ENCODE measurements at places on chromosomes 5 and 9. TPM values are rescaled to one million over a fixed set of nuclear protein-coding genes. Genes with fewer than 3 reads are reported as not detected.

FLT4 gene
- 0.09 TPM for polyA plus RNA-seq

CCDC69 gene
- polyA plus RNA-seq, result 0.93 TPM

PCDHB4 gene
- polyA plus RNA-seq, result 0.02 TPM

SPATA31A7 gene
- polyA plus RNA-seq, result not detected

TSPAN17 gene
- 65.8 TPM for polyA plus RNA-seq

CCNI2 gene
- polyA plus RNA-seq, result 0.15 TPM

QRFP gene
- polyA plus RNA-seq, result not detected

TSSK1B gene
- polyA plus RNA-seq, result not detected

DDX4 gene
- polyA plus RNA-seq, result not detected

GBGT1 gene
- 10.3 TPM for polyA plus RNA-seq

TXNDC8 gene
- polyA plus RNA-seq, result not detected

LMBRD2 gene
- 2.6 TPM for polyA plus RNA-seq

PCDHB15 gene
- 0.52 TPM for polyA plus RNA-seq

PCDHB9 gene
- polyA plus RNA-seq, result 0.49 TPM

Data from BJ (cell line).